ENCODE measurements at places on chromosomes 1 and 21.

DNA sequence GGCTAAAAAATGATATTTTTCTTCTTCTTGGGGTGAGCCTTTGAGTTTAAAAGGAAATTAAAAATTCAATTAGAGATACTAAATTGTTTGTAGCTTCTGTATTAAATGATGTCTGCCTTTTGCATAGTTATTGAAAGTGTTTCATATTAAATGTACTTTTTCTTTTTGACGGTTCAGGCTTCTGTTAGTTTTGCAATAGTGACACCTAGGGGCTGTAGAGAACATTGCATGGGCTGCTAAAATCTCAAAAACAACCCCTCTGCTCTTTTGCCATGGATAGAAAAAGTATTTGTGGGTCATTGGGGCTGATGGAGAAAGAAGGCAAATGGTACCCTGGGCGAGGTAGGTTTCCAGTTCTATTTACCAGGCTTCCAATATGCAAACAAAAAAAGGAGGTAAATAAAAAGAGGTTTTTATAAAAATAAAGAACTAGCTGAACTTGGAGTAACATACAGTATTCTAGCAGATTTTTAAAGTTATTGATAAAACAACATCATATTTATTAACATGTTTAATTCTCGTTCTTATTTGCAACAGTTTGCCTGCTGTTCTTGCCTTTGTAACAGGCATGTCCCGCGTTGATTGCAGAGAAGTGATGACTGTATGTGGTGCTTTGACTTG lies 115.4 kb upstream of the HOOK1 start:
- DNase-seq, result no peak

DNA sequence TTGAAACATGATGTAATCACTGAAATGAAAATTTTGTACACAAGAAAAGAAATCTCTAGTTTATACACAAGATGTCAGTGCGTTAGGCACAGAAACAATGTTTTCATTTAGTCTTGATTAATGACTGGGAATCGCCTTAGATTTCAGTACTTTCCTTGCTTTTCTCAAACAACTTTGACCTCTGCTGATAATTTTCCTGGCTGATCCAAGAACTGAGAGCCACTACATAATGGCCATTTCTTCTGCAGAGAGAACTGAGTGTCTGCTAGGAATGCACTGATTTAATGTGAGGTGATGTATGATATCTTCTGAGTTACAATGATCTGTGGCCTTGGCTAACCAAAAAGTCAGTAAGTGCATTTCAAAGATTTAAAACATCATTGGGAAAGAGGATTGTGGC lies 308.1 kb downstream of the CTH start:
- no peak for DNase-seq

DNA sequence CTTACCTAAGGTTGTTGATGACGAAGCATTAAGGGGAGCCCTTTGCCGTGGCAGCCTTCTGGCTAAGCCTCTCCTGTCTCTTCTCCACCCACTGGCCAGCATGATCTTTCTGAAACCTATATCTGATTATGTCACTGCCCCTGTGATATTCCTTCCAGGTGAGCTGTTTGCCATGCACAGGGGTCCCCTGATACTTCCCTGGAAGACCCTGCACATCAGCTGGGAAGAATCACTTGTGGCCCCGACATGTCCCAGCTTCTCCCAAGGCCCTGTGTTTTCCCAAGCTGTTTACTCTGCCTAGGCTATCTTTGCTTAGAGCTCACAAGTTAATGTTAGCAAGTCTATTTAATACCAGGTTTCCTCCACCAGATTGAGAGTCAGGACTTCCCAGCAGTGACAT lies 12.3 kb downstream of the RD3 start:
- DNase-seq, result no peak

- DNase-seq, result no peak
These were observed 89.9 kb downstream of the RAVER2 start for GRCh38 chr1:64834734-64835133.

DNA sequence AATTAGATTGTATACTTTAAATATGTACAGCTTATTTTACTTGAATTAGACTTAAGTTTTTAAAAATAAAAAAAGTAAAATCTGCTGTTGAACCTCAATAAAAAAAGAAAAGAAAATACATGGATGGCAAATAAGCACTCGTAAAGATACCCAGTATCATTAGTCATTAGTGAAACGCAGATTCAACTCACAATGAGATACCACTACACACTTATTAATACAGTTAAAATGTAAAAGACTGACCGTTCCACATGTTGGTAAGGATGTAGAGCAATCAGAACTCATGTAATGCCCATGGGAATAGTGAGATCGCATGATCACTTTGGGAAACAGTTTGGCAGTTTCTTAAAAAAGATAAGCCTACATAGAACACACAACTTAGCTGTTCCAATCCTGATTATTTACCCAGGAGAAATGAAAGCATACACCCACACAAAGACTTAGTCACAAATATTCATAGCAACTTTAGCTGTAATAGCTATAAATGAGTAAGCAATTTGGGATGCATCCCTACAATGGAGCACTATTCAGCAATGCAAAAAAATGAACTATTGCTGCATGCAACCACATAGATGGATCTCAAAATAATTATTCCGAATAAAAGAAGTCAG lies 7.3 kb downstream of the SH2D1B start:
- DNase-seq, result no peak

- DNase-seq, result no peak
These were observed 17.3 kb upstream of the TMEM39B start for GRCh38 chr1:32055416-32055815.

- no peak for DNase-seq
These were observed 37.4 kb upstream of the DISP1 start for GRCh38 chr1:222777463-222777862.

Data from memory B cell (primary cell).